ENCODE measurements at places on chromosomes 6 and 20.

DNA sequence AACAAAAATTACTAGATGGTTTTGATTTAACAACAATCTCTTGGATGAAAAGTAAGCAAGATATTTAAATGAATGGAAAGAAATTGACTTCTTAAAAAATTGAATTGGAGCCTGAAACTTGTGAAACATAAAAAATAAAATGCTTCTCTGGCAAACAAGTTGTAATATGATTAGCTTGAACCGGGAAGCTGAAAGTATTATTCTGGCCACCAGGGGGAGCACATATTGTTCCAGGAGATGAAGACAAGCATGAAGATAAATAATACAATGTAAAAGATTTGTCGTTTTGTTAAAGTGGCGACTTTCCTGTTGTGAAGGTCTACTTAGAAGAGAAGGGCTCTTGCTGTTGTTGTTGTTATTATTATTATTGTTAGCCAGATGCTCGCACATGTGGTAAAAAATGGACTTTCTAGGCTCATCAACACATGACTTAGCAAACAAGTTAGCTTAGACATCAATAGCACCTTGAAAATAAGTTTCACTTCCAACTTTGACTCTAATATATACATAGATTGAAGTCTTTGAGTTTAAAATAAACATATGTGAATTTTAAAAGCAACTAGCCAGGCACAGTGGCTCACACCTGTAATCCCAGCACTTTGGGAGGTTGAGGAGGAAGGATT, 14.2 kb downstream of the PAX1 start:
- DNase-seq = peak; percentile 60

DNA sequence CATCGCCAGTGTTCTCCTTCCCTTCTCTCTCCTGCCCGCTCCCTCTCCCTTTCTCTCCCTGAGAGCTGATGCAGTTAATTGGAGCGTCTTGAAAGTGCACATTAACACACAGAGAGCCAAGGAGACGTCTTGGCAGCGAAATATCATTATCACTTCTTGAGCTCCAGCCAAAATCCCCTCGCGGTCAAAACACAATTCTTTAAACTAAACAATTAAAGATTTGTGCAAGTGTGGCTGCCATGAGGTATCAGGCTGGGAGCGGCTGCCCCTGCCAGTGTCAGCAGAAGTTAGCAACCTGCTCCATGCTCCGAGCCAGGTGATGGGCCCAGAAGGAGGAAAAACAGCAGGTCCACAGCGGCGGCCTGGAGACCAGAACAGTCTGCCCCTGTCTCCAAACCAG, 100.9 kb upstream of the FOXP4 start:
- no peak for DNase-seq

DNA sequence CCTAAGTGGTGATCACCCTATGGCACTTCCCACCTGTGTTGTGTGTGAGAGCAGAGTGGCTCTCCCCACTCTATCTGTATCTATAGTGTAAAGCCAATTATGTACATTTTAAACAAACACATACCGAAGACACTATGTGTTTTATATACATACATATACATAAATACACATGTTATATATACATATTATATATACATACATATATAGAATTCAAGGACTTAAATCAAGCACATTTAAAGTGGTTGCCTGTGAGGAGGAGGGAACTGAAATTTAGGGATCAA, 246.6 kb downstream of the LY86 start:
- no peak for DNase-seq

DNA sequence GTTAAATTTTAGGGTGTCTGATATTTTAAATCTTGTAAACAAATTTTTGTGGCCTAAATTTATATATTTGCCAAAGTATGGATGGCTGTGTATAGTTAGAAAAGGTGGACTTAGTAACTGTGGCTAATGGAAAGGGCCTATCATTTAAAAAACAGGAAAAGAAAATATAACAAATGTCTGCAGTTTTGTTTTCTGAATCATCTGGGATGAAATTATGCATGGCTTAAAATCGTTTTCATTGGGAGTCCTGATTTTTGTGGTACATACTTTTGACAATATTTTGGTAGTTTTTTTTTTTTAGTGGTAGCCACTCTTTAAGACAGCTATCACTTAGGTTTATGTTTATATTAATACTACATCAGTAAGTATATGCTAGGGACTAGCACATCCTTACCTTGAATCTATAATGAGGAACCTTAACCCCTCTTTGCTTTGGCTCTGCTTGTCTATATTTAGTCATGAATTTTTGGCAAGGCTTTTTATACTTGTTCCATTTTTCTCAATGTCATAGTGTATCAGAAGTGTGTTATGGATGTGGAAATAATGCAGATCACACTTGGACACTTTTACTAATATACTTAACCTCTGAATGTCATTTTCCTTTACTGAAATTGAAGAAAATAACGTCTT, 5.6 kb downstream of the ARID1B start:
- DNase-seq = no peak

DNA sequence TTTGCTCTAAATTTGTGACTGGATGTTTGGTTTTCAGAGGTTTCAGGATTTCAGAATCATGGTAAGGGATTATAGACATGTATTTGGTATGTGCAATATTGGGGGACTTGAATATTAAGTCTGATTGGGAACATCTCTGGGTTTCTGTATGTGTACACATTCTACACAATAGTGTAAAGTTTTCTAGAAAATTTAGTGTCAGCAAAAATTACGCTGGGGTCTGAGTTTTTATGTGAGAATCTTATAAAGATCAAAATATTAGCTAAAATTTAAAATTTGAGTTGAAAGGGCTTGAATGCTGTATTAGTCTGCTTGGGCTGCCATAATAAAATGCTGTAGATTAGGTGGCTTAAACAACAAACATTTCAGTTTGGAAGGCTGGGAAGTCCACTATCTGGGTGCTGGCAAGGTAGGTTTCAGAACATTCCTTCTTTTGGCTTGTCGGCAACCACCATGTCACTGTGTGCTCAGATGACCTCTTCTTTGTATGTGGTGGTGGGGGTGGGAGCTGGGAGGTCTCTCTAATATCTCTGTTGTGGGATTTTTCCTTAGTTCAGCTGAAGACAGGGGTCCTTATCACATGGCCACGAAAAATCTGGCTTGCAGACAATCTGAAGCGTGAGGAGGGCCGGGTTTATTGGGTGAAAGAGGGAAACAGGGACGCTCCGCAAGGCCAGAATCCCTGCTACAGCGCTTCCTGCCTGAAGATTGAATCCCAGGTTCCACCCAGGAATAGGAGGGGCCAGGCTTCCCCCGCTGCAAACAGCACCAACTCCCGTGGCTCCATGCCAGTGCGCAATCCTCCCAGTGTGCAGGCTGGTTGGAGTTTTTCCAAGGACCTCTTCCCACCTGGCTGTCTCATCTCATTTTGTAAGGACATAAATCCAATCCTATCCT, 299.7 kb downstream of the PLCB1 start:
- no peak for DNase-seq

DNA sequence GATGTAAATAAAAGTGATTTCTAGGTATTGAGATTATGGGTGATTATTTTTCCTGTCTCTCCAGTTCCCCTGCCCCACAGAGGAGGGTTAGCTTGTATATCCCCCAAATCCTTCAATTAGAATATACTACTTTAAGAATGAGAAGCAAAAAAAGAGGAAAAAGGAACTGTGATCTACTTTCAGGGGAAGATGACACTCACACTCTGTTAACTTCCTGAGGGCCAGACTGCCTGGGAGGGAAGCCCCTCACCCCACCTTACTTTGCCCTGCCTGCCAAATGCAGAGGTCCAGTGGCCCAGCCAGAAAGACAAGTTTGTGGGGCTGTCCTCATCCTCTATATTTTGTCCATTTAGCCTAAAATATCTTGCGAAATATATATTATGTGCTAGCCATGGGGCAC, 9.2 kb upstream of the LY86 start:
- no peak for DNase-seq

GRCh38 chr6:13427801-13428582, 59.4 kb downstream of the GFOD1 start:
- DNase-seq = no peak

- no peak for DNase-seq
Observed at GRCh38 chr20:20017844-20018185, 653 bp downstream of the NAA20 start.

- peak; percentile 34 for DNase-seq
Observed at GRCh38 chr20:41245086-41245707, 72.3 kb downstream of the ZHX3 start.

DNA sequence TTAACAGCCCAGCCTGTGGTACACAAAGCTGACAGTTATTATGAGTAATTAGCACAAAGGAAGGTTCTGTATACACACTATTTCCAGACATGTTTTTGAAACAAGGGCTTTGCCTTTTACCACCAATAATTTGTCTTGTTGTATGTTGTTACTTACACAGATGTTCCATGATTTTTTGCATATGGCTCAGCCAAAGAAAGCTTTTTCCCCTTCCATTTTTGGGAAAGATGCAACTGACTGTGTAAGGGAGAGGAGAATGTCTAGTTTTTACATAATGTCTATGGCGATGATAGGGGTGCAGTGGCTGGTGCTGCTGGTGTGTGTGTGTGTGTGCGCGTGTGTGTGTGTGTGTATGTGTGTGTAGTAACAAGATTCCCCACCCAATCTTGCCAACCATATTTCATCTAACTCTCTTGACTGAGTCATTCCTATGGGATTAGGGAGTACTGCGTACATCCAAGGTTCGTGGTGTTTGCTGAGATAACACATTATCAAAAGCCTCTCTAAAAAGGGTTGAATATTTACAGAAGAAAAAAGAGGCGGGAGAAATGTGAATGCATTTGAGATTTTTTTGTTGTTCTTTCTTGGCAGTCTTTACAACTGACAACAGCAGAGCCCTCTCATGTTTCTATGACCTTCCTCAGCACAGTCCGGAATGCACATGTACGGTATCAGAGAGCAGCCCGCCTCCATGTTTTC, 192.2 kb downstream of the GMPR start:
- DNase-seq = peak; percentile 27

DNA sequence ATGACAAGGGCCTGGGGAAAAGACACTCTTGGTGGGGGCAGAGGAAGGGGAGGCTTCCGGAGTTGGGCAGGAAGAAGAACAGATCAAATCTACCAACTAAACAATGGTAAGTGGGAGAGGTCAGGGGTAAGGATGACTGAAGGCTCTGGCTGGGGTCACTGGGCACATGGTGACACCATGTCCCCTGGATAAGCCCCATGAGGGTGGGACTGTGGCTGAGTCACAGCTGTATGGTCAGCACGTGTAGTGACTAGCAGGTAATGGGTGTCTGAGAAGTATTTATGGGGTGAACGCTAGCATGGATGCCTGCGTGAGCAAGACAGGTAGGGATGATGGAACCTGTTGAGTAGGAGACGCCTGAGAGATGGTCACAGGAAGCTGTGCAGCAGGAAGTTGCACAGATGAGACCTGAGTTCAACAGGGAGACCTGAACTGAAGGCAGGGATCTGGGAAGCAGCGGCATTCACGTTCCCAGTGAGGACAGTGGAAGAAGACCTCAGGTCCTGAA, 64.5 kb upstream of the SNX9 start:
- DNase-seq = no peak

DNA sequence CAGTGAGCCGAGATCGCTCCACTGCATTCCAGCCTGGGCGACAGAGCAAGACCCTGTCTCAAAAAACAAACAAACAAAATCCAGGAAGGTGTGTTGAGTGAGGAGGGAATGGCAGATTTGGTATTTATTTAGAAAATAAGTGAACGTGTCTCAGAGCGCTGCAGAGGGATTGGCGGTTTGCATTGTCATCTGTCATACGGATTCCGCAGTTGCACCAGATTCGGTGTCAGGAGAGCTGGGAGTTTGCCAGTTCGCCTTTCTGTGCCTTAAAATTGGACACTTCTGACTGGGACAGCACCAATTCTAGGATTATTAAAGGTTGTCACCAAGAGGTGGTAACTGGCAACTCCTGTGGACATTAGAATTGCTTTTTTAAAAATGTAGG, 912 bp downstream of the SNRNP48 start:
- peak; percentile 29 for DNase-seq

DNA sequence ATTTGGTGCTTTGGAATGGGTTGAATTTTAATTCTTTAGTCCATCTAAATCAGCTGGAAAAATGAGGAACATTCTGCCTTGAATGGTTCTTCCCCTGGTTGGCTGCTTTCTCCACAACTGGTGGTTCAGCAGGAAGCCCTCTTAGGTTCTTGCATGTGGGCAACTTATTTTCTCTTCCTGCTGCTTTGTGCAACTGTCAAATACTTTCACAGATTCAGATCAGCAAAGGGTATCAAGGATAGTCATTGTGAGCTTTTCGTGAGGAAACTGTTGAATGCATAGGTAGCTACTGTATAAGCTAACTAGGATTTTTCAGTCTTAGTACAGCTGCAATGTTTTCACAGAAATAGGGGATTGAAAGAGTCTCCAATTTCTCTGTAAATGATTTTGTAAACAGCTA, 72.9 kb upstream of the MRAP2 start:
- no peak for DNase-seq

GRCh38 chr6:79201143-79201542, 33.3 kb downstream of the HMGN3 start:
- DNase-seq = no peak

DNA sequence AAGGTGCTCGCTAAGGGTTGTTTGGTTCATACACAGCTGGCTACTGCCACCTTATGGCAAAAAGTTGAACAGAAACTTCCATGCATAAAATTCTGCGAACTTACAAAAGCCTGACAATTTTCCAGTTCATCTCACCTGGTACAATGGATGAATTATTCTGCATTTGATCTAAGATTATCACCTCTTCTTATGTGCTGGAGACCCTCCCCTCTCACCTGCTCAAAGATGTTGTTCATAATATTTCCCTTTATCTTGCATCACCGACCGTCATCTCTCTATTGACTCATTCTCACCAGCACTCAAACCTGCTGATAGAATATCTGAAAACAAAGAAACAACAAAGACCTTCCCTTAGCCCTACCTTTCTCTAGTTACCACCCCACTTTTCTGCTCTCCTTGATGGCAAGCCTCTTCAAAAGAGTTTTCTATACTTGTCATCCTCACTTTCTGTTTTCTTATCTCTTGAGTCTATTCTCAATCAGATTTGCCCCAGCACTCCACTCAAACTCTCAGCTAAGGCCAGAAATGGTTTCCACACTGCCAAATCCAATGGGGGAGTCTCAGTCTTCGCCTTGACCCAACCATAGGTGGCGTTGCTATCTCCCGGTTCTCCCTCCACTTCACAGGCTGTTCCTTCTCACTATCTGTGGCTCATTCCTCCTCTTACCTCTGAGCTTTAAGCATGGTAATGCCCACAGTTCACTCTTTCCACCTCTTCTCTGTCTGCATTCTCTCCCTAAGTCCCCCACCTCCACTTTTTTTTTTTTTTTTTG, 25.8 kb downstream of the SNRNP48 start:
- DNase-seq = peak; percentile 62

DNA sequence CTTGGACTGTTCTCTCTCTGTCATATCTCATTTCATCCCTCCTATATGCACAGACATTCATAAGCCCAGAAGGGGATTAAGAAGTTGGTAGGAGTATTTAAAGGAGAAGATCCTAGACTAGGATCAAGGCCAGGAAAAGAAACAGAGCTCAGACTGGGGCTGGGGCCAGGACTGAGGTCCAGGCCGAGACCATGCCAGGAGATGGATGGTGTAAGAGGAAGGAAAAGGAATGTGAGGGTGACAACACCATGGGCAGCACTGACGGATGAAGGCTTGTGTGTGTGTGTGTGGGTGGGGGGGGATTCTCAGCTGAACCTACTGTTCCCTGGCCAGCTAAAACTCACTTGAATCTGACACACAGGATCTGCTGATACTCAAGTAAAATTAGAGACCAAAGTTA, 182.1 kb downstream of the KIF6 start:
- DNase-seq = peak; percentile 87
